Activated CD4-positive, alpha-beta memory T cell treated with anti-CD3 and anti-CD28 coated beads for 36 hours (primary cell): ENCODE measurements at places on chromosomes 4 and X.

GRCh38 chr4:146793727-146794126, 151.9 kb downstream of the TTC29 start:
- no peak for DNase-seq
- no peaks in the 10 kb centered on the region for H3K27me3 ChIP-seq
- no peaks in the 10 kb centered on the region for H3K4me1 ChIP-seq
- H3K36me3 ChIP-seq: no peaks in the 10 kb centered on the region
- no peak overlapping the region for H3K27ac ChIP-seq

- no peak overlapping the region for H3K27ac ChIP-seq
- H3K4me3 ChIP-seq: no peak overlapping the region
- DNase-seq: no peak
These were observed 92.2 kb downstream of the RNF150 start for GRCh38 chr4:141041021-141041476.

- no peaks in the 10 kb centered on the region for H3K4me1 ChIP-seq
- peaks cover 8% of the 10 kb centered on the region for H3K27me3 ChIP-seq
- no peak overlapping the region for H3K27ac ChIP-seq
These were observed 11.8 kb upstream of the TMEM192 start for GRCh38 chr4:165124488-165124887.

DNA sequence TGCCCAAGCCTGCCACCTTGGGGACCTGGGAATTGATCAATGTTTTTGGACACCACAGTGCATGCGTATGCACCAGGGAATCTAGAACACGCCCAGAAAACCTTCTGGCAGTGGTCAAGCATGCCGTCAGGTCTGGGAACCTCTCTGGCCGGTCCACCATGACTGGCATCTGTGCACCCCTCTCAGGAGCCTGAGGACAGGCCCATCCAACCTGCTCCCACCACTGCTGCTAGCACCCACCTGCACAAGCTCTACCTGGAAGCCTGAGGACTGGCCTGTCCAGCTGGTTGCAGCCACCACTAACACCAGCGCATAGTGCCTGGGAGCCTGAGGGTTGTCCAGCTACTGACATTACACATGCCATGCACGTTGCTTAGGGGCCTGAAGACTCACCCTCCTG, 162.1 kb upstream of the GALNTL6 start:
- no peaks in the 10 kb centered on the region for H3K36me3 ChIP-seq
- H3K27me3 ChIP-seq: no peaks in the 10 kb centered on the region
- no peak overlapping the region for H3K27ac ChIP-seq
- no peak overlapping the region for H3K4me3 ChIP-seq

GRCh38 chrX:2336181-2336580, 164.6 kb downstream of the DHRSX start:
- H3K27me3 ChIP-seq: no peaks in the 10 kb centered on the region
- H3K27ac ChIP-seq: no peak overlapping the region
- H3K36me3 ChIP-seq: peaks cover 25% of the 10 kb centered on the region
- H3K4me1 ChIP-seq: no peaks in the 10 kb centered on the region
- no peak overlapping the region for H3K4me3 ChIP-seq
